ENCODE measurements at places on chromosomes 5 and 9.

GRCh38 chr5:91328743-91329142 lies 54.4 kb downstream of the ARRDC3 start:
- DNase-seq, result no peak

DNA sequence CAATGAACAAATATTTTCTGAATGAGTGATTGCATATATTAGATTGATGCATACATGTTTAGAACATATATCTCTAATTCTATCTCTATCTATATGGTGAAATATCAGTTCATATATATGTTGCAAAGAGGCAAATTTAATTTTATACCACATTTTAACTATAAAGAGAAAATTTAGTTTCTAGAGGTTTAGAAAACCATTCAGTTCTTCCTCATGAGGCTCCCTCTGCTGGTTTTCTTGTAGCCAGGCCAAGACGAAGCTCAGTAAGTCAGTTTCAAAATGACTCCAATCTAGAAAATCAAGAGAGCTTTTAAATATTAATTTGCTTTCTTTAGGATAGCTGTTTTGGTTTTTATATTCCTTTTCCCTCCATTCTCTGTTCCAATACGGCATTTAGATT lies 312.1 kb downstream of the TMEM232 start:
- no peak for DNase-seq

- no peak for DNase-seq
Observed at GRCh38 chr5:20157089-20157488, 169.1 kb upstream of the CDH18 start.

DNA sequence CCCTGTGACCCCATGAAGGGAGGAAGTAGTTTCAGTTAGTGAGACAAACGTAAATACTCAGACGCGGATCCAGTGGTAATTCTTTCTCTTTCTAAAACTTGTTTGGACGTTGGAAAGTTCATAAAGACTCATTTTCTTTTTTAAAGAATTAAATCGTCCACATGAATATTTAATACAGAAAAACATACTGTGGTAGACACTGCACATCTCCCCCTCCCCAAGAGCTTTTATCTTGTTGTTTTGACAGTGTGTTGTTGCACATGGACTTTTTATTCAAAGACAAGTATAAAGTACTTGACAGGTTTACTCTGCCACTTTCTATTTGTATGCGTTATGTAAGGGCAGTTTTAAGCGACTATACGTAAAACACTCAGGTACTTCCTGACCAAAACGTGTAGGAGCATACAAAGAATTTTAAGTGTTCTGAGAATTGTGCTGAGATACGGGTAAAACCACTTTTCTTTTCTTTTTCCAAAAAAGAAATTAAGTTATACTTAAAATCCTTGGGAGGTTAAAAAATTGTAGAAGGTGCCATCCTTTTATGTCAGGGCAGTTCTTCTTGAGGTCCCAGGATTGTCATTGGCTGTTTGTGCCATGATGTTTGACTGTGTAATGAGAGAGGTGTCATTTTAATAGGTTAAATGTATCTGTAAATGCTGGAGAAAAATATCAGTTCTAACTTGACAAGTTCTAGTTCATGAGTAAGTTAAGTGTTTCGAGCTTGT lies 1.3 kb downstream of the NIPBL start:
- DNase-seq, result no peak

DNA sequence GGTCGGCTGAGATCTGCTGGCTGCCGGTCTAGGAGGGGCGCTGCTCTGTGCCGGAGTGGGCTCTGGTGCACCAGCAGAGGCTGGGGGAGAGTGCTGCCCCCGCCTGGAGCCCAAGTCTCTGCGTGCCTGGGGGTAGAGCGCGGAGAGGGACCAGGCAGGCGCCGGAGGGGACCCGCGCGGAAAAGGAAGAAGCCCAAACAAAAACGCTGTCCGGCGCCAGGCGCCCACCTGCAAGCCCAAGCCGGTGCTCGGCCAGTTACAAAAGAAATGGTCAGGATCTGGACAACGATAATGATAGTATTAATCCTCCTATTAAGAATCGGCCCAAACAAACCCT lies 571 bp upstream of the S1PR3 start:
- no peak for DNase-seq

- peak; percentile 62 for DNase-seq
Observed at GRCh38 chr5:96226941-96227552, 206.0 kb downstream of the PCSK1 start.

DNA sequence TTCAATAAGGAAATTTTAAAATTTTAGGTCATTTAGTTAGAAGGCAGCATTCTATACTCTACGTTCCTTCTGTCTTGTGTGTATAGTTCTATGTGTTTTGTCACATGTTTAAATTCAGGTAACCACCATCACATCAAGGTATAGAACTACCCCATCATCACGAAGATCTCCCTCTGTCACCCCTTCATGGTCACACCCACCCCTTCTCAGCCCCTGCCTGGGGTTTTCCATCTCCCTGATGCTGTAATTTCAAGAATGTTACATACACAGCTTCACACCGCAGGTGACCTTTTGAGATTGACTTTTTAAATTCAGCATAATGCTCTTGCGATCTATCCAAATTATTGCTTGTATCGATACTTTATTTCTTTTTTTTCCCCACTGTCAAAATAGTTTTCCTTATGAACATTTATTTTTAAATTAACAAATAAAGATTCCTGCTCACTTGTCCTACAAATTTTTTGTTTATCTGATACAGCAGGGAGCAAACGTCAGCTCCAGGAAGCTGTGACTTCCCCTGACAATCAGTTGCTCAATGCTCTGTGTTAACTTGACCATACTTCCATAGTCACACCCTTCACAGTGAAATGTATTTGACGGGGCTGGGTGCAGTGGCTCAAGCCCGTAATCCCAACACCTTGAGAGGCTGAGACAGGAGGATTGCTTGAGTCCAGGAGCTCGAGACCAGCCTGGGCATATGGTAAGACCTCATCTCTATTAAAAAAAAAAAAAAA lies 10.2 kb downstream of the BTNL8 start:
- DNase-seq, result no peak

GRCh38 chr9:103714992-103715391 lies 379.1 kb upstream of the SMC2 start:
- no peak for DNase-seq

- no peak for DNase-seq
Observed at GRCh38 chr9:99109522-99109921, 4.6 kb downstream of the TGFBR1 start.

DNA sequence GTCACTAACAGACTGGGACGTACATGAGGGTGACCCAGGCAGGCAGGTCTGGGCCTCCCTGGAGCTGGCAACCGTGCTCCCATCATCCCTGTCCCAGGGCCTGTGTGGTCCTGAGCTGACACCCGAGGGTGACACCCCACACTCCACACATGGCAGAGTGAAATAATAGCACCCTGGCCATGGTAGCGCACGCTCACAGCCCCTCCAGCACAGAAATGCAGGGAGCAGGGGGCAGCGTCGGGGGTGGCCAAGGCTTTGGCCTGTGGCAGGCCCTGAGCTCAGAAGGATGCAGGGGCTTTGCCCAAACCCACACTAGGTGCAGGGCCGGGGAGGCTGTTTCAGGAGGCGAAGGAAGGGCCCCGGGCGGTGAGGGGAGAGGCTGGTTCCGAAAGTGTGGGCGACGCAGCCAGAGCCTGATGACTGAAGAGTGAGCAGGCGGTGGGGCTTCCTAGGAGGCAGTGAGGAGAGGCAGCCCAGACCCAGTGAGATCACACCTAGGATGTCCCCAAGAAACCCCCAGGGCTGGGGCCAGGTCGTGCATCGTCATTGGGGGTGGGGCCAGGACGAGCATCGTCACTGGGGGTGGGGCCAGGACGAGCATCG lies 12.9 kb downstream of the OR2V2 start:
- DNase-seq, result peak; percentile 86

GRCh38 chr5:153678617-153679329 lies 188.3 kb downstream of the GRIA1 start:
- no peak for DNase-seq

- DNase-seq, result no peak
Observed at GRCh38 chr9:137174722-137175293, 3.0 kb upstream of the TMEM210 start.

DNA sequence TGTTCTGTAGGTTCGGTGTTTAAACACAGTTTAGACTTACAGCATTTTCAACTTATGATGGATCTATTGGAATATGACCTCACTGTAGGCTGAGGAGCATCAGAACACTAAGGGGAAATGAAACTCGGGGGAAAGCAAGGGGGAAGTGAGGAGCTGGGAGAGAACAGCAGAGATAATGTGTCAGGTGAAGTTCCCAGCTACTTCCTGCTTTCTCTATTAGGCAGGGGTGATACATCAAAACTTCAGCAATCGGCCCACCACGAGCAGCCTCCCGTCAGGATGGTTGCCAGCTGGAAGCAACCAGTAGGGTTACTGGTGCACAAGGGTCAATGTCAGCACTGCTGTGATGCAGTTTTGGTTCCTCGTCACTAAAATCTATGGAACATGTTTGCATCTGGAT lies 34.3 kb downstream of the FAT2 start:
- no peak for DNase-seq

DNA sequence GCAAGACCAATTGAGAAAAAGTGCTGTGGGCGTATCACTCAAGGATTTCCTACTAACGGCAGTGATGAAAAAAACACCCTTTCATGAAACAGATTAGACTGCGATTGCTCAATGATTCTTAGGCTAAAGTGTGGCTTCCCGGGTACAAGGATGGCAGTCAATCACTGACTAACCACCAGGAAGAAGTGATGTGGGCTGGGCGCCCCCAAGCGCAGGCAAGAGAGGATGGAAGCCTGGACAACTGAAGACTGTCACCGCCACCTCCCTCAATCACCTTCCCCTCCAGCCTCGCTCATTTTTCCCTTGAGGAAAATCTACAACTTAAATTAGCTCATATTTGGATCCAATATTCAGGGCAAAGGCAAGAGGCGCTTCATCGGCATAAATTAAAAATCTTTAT lies 707.2 kb downstream of the MTRR start:
- no peak for DNase-seq

DNA sequence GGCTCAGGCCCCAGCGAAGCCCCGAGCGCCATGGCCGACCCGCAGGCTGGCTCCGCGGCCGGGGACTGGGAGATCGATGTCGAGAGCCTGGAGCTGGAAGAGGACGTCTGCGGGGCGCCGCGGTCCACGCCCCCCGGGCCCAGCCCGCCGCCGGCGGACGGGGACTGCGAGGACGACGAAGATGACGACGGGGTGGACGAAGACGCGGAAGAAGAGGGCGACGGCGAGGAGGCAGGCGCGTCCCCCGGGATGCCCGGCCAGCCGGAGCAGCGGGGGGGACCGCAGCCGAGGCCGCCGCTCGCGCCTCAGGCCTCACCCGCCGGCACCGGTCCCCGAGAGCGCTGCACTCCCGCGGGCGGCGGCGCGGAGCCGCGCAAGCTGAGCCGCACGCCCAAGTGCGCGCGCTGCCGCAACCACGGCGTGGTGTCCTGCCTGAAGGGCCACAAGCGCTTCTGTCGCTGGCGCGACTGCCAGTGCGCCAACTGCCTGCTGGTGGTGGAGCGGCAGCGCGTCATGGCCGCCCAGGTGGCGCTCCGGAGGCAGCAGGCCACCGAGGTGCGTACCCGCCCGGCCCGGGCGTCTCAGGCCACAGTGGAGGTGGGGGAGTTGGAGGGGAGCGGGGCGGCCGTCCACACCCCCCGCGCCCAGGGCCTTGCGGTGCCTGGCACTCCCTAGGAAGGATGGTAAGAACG lies 1.6 kb downstream of the DMRT2 start:
- DNase-seq, result peak; percentile 89

- no peak for DNase-seq
Observed at GRCh38 chr5:157978061-157978460, 119.1 kb upstream of the CLINT1 start.

DNA sequence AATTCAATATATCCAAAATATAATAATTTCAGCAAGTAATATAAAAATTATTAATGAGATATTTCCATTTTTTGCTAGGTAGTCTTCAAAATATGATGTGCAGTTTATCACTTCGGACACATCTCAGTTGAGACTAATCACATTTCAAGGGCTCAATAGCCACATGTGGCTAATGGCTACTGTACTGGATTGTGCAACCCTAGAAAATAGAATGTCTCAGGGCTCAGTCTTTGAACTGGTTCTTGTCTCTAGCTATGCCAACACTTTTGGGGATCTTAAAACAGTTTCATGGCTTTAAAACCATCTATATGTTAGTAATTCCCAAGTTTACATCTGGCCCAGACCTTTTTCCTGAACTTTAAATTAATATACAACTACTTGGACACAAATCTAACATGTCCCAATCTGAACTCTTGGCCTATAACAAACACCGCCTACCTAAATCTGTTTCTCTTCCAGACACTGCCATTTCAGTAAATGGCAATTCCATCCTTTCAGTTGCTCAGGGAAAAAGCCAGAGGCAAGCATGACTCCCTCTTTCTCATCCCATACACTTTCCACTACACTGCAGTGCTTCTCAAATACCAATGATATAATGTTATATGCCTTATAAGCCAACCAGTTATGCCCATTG lies 18.8 kb downstream of the PTAR1 start:
- no peak for DNase-seq

DNA sequence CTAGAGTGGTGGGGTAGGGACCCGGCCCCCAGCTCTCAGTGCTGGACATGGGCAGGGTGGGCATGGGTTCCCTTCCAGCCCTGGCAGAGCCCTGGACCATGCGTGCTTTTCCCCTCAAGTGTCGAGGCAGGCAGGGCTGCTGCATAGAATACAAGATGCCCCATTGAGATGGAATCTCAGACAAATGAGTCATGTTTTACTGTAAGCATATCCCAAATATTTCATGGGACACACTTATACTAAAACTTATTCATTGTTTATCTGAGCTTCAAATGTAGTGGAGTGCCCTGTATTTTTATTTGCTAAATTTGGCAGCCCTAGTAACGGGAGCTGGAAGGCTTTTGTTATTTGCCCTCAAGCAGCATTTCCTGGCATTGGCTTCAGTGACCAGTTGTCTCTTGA lies 3.2 kb upstream of the RNU6ATAC start:
- DNase-seq, result no peak

GRCh38 chr5:56460195-56460546 lies 227.0 kb upstream of the ANKRD55 start:
- DNase-seq, result no peak

GRCh38 chr5:19855453-19855852 lies 132.5 kb downstream of the CDH18 start:
- no peak for DNase-seq

- peak; percentile 78 for DNase-seq
Observed at GRCh38 chr5:175672976-175673648, 15.2 kb downstream of the HRH2 start.

DNA sequence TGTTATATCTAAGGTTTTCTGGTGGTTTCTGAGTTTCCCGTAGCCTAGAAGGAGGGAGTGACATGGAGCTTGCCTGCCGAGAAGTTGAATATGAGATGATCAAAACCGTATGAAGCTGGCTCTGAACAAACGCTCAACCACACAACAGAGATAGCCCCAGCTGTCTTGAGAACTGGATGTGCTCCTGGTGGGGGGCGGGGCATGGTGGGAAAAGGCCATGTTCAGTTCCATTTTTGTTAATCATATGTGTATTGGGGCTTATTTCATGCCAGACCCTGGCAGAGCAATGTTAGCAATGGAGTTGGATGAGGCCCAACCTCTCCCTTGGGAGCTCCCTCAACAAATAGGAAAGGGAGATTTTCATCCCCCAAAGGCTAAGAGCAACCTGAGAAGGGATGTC lies 4.8 kb downstream of the CCL19 start:
- DNase-seq, result no peak

GRCh38 chr9:120875954-120876841 lies 790 bp downstream of the PHF19 start:
- DNase-seq, result peak; percentile 75

- no peak for DNase-seq
Observed at GRCh38 chr5:6715271-6715670, 2.0 kb downstream of the TENT4A start.
